Right lobe of liver (tissue), 6 donors: ENCODE measurements at places on chromosomes 2 and 18.

- DNase-seq: no peak
Observed at GRCh38 chr2:126038861-126039260, 617.1 kb upstream of the GYPC start.

DNA sequence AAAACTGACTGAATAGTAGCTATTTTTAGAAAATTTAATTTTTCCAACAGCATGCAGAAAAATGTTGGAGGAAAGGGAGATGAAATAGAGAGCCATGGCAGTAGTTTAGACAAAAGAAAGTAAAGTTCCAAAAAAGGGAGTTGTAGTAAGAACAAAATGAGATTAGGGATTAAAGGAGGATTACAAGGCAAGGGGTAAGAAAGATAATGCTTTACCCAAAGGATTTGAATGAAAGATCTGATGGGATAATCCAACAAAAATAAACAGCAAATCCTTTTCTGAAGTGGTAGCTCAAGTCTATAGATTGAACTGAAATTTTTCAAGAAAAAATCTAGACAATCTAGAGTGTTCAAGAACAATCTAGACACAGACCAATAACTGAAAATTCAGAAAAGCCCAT, 644.3 kb upstream of the FSHR start:
- no peak for DNase-seq

DNA sequence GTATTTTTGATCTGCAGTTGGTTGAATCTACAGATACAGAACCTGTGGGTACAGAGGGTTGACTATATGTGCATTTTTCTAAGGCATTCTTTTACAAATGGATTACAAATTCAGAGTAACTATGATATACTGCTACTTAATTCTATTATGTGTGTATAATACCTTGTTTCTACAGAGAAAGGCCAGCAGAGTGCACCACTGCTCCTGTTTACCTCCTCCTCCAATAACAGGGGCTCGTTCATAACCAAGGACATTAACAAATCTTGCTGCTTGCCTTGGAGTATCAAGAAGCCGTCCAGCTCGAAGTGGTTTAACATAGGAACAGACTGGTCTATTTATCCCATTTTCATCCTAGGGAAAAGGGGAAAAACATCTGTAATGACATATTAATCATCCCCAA, 16.4 kb downstream of the CEP76 start:
- DNase-seq: no peak

DNA sequence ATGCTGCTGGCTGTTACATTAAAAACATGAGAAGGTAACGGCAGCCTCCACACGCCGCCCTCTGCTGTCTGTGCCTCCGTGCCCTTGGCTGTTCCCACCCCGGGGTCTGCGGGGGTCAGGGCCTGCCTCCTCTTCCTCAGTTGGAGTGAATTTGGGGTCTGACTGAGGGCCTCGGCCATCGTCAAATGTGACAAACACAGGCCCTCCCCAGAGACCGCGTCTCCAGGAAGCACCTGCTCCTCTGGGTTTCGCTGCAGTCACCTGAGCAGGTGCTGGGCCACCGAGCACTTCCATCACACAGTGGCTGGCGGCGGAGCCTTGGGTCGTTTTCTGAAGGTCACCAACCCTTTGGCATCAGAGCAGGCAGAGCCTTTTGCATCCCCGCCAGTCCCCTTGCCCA, 70.9 kb downstream of the NFATC1 start:
- DNase-seq: no peak

- no peak for DNase-seq
Observed at GRCh38 chr2:146138820-146139219, 1618.9 kb upstream of the ZEB2 start.

DNA sequence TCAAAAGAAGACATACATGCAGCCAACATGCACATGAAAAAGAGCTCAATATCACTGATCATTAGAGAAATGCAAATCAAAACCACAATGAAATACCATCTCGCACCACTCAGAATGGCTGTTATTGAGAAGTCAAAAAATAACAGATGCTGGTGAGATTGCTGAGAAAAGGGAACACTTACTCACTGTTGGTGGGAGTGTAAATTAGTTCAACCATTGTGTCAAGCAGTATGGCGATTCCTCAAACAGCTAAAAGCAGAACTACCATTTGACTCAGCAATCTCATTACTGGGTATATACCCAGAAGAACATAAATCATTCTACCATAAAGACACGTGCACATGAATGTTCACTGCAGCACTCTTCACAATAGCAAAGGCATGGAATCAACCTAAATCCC, 95.5 kb upstream of the XIRP2 start:
- DNase-seq: no peak

- peak; percentile 40 for DNase-seq
Observed at GRCh38 chr2:26692279-26692896, at the start of gene KCNK3. TSS of gene KCNK3 (plus strand) at chr2:26692722. CDS start at chr2:26692876, 154 bp downstream.

DNA sequence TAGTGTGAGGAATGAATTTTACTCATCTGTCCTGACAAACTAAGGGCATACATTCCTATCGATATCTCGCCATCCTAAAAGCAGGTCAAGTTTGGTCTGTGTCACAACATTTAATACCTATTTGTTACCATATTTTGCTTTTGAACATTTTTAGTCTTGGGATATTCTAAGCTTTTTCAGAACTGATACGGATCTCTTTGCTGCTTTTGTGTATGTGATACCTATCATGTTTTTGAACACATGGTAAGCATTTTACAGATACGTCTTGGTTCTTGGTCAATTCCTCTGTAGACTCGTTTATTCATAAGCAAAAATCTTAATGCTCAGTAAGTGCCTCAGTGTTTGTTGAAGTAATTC, 592 bp downstream of the ZNF397 start:
- no peak for DNase-seq

DNA sequence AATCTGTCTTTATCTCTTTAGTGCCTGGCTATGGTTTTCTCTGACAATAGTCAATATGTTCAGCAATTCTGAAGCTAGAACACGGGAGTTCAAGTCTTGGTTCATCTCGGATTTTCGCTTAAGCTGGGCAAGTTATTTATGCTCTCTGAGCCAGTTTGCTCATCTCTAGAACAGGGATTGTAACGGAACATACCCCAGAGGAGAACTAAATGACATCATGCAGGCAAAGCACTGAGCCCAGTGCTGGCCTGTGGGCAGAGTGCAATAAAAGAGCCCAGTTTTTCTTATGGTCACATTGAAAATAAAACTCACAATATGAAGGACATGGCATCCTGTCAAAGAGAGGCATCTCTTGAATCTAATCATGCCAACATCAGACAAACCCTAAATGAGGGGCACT, 143.9 kb downstream of the ZBTB7C start:
- DNase-seq: no peak

- DNase-seq: no peak
Observed at GRCh38 chr2:127022817-127023216, 84.1 kb downstream of the BIN1 start.

GRCh38 chr2:186554850-186555671, 34.8 kb upstream of the ITGAV start:
- DNase-seq: no peak

DNA sequence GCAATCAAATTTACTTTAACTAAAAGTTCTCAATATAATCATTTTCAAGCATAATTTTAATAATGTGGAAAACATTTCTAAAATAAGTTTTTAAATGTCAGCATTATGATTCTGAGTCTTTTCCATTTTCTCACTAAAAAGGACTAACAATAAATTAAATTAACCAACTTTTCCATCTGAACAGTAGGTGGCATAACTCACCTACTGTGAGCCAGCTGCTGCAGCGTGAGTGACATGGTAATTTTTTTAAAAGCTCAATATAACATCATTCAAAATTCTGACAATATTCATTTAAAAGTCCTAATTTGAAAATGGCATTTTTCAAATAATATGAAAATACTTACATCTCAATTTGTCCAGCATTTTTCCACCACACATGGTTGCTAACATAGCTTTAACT, 66.5 kb downstream of the DTNB start:
- DNase-seq: no peak

GRCh38 chr18:48621815-48622555, 83.2 kb downstream of the CTIF start:
- no peak for DNase-seq

- DNase-seq: peak; percentile 71
Observed at GRCh38 chr18:34773961-34774766, 64.1 kb downstream of the DTNA start.

DNA sequence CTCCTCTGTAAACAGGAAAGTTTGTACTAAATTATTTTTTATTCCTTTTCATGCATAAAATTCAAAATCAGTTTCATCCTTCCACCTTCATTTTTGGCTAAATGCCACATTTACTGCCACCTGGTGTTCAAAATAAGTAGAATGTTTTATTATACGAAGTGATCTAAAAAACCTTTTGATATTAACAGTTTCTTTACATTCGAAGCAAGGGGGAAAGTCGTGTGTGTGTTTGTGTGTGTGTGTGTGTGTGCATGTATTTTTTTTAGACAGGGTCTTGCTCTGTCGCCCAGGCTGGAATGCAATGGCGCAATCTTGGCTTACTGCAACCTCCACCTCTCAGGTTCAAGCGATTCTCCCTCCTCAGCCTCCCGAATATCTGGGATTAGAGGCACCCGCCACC, 9.0 kb upstream of the SCN9A start:
- DNase-seq: no peak
